Nephron progenitor cell (in vitro differentiated cells): ENCODE measurements at places on chromosomes 12 and 14.

DNA sequence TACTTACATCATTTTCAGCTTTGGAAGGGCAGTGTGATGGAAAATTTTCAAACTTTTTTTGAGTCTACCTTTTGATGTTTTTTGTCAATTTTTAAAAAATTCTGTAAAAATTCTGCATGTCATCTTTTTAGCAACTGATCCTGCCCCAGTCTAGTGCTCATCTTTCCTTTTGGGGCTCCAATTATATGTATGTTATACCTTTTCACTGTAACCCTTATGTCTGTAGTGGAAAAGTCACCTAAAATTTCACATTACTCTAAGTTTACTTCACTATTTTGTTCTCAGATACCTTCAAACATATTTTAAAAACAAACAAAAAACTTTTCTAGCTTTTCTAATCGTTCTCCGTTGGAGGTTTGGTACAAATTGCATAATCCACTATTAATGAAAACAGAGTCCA lies 32.5 kb upstream of the MYRFL start:
- no peak for DNase-seq

DNA sequence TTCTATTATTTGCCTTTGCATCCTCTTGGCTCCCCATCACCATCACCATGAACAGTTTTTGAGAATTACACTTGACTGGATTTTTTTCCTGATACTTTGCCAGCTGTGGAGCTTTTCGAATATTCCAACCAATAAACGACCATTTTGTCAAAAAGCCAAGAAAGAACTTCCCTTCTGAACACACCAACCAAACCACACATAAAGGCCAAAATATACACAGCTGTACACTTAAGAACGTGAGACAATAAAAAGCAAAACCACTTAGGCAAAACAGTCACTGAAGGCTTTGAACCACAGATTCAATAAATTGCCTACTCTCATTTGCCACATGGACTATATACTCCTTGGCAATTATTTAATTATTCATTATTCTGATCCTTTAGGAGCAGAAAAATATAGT lies 1.1 kb downstream of the C14orf93 start:
- no peak for DNase-seq

- DNase-seq: no peak
Measured at GRCh38 chr12:62597253-62597652, 130.6 kb downstream of the MON2 start.

GRCh38 chr14:54893151-54893760 lies 9.4 kb downstream of the GCH1 start:
- DNase-seq: peak; percentile 12

GRCh38 chr12:5511644-5512600 lies 80.0 kb downstream of the NTF3 start:
- DNase-seq: peak; percentile 58

- peak; percentile 58 for DNase-seq
Measured at GRCh38 chr14:99393059-99393655, 87.5 kb downstream of the SETD3 start.

- no peak for DNase-seq
Measured at GRCh38 chr12:27493260-27493940, 30.6 kb upstream of the PPFIBP1 start.

DNA sequence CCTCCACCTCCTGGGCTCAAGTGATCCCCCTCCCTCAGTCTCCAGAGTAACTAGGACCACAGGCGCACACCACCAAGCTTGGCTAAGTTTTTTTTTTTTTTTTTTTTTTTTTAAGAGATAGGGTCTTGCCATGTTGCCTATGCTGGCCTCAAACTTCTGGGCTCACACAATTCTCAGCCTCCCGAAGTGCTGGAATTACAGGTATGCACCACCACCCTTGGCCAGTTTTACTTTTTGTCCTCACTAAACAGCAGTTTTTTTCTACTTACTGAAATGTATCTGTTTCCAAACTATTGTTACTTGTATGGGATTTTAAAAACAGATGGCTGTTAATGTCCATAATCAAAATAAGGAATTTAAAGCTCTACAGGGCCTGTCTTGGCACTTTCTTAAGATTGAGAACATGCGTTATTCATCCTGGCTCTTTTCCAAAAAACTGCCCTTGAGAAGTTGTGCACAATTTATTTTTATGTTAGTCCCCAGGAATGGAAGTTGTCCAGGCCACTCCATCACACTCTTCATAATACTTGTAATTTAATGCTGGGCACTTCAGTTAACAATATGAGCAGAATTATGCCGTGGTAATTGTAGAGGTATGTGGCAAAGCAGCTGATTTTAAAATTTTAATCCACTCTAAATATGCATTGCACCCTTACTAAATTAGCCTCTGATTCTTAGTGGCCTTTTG lies 51.9 kb upstream of the REP15 start:
- DNase-seq: no peak

DNA sequence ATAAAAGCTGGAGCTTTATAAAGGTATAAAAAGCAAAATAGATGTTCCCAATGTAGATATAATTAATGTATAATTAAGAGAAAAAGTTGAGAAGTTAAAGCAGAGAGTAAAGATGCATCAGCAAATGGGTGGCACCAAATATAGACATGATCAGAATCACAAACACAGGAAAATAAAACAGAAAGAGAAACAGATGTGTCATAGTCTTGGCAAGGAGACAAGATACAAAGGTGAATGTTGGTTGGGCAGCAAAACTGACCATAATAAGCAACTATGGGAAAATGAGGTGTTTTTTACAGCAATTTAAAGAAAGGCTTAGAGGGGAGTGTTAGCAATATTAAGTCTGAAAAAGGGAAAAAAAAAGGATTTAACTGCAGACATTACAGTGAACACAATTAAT lies 135.4 kb upstream of the CLEC14A start:
- no peak for DNase-seq

DNA sequence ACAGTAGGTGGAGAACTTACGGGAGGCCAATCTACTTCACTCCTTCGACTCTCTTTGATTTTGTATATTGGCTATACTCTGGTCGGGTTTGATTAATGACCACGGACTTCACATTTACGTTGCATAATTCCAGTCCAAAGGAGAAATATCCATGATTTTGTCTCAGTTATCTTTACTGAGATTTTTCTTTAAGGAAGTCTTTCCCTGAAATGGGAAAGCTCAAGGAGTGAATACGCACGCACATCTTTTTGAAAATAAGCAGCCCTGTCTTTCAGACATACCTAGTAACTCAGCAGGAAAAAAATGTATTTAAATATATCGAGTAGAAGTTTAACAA lies 5.7 kb upstream of the ALX1 start:
- no peak for DNase-seq

DNA sequence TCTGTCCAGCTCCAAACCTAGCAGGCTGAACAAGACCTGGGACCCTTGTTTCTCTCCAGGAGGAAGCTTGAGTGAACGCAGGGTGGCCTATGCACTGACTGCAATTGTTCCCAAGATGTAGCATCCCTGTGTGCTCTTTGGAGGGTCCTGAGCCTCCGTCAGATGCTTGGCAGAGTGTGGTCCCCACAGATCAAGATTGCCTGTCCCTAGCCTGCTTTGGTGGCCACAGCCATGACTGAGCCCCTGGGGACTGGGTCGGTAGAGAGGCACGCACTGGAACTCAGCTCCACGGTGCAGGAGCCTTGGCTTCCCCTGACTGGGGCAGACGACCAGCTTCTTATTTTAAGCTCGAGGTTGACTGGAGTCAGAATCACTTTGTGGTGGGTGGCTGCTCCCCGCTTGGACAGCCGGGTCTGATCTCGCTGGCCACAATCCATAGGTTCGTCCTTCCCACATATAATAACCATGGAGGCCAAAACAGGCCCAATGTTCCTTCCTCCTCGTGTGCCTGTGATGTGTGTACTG lies 97.8 kb downstream of the LGMN start:
- DNase-seq: no peak
